Activated T-helper 1 cell treated with Interleukin-2 at 50 U/mL for 16 hours (primary cell): ENCODE measurements at places on chromosomes 16 and 17.

DNA sequence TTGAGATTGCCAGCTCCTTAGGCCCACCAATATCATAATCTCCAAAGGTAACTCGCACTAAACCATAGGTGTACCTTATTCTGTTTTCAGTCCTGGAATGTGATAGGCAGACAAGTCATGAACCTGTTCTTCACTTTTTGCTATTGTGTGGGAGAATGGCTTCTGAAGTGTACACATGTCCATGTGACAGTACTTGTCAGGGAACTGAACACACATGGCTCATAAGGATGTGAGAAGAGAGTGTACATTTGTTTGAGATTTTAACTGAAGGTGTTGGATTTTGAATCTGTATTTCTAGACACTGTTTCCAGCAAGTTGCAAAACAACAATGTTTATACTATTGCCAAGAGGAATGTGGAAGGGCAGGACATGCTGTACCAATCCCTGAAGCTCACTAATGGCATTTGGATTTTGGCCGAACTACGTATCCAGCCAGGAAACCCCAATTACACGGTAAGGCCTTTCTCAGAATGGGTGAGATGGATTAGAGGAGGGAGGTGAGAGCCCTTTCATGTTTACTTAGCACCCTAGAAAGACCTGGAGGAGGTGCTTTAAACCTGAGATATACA, 14.5 kb upstream of the RASL10B start:
- DNase-seq, result no peak

- no peak for DNase-seq
Measured at GRCh38 chr17:34728771-34729310, 149.5 kb downstream of the TMEM132E start.

DNA sequence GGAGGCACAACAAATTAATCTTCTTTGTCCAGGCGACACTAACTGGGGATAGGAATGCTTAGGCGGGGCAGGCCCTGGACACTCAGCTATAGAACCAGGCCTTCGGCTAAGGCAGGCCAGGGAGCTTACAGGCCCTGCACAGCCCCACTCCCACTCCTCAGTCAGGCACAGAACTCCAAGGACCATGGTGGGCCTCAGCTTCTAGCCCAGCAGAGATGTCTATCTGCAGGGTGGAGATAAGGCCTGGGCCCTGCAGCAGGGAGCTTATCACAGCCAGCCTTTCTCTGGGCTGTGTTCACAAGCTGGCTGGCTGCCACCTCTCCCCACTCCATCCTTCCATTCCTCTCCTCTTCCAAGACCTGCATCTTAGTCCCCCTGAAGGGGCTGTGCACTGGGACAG, 68.1 kb downstream of the TMEM132E start:
- DNase-seq, result no peak

DNA sequence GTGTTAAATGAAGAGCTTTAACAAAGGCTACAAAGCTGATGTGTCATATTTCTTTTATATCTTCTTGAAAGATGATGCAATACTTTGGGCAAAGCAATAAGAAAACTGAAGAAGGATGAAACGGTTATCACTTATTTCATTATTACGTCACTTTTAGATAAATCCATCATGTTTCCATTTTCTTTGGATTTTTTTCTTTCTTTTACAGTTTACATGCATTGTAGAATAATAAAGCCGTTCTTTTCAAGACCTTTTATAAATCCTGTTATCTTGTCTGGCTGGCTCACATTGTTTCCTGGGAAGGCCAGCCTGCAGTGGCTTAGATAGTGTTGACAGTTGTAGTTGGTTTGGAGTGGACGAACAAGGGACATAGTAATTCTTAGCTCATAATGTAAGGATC, 28.9 kb downstream of the TANC2 start:
- DNase-seq, result no peak

DNA sequence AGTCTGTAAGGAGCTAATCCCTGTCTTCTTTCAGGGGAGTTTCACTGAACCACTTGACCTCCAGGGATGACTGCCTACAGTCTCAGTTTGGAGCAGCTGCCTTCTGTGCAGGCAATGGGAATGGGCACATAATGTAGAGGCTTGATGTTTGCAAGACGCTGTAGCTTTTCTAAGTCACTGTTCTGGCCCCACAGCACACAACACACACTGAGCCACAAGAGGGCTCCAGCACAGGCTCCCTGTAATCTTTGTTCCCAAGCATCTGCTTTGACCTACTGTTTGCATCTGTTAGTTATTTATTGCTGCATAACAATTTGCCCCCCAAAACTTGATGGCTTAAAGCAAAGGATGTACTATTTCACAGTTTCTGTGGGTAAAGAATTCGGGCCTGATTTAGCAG, 419.0 kb upstream of the ASIC2 start:
- no peak for DNase-seq

DNA sequence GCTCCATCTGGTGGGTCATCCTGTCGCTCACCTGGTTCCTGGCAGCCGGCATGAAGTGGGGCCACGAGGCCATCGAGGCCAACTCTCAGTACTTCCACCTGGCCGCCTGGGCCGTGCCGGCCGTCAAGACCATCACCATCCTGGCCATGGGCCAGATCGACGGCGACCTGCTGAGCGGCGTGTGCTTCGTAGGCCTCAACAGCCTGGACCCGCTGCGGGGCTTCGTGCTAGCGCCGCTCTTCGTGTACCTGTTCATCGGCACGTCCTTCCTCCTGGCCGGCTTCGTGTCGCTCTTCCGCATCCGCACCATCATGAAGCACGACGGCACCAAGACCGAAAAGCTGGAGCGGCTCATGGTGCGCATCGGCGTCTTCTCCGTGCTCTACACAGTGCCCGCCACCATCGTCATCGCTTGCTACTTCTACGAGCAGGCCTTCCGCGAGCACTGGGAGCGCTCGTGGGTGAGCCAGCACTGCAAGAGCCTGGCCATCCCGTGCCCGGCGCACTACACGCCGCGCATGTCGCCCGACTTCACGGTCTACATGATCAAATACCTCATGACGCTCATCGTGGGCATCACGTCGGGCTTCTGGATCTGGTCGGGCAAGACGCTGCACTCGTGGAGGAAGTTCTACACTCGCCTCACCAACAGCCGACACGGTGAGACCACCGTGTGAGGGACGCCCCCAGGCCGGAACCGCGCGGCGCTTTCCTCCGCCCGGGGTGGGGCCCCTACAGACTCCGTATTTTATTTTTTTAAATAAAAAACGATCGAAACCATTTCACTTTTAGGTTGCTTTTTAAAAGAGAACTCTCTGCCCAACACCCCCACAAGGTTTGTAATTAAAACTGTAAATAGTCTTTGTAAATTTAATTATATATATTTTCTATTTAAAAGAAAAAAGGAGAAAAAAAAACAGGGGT, 1.7 kb downstream of the FZD2 start:
- DNase-seq, result no peak

- DNase-seq, result no peak
Measured at GRCh38 chr17:42201458-42201772, 7.1 kb upstream of the GHDC start.

GRCh38 chr16:10920726-10921427, 21.4 kb downstream of the DEXI start:
- DNase-seq, result no peak

DNA sequence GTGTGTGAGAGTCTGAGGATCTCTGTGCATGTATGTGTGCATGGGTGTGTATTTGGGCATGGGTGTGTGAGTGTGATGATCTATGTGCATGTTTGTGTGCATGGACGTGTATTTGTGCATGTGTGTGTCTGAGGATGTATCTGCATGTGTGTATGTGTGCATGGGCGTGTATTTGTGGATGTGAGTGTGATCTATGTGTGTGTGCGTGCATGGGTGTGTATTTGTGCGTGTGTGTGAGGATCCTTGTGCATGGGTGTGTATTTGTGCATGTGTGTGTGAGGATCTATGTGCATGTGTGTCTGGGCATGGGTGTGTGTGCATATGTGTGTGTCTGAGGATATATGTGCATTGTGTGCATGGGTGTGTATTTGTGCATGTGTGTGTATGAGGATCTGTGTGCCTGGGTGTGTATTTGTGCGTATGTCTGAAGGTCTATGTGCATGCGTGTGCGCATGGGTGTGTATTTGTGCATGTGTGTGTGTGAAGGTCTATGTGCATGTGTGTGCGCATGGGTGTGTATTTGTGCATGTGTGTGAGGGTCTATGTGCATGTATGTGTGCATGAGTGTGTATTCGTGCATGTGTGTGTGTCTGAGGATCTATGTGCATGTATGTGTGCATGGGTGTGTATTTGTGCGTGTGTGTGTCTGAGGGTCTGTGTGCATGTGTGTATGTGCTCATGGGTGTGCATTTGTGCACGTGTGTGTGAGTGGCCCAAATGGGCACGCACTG, 26.5 kb upstream of the ITGAX start:
- DNase-seq, result no peak

- no peak for DNase-seq
Measured at GRCh38 chr17:20235747-20236146, 226.6 kb downstream of the SPECC1 start.

GRCh38 chr17:79658811-79659207, 48.0 kb upstream of the RBFOX3 start:
- no peak for DNase-seq

- no peak for DNase-seq
Measured at GRCh38 chr16:72859581-72859980, 188.3 kb downstream of the ZFHX3 start.

DNA sequence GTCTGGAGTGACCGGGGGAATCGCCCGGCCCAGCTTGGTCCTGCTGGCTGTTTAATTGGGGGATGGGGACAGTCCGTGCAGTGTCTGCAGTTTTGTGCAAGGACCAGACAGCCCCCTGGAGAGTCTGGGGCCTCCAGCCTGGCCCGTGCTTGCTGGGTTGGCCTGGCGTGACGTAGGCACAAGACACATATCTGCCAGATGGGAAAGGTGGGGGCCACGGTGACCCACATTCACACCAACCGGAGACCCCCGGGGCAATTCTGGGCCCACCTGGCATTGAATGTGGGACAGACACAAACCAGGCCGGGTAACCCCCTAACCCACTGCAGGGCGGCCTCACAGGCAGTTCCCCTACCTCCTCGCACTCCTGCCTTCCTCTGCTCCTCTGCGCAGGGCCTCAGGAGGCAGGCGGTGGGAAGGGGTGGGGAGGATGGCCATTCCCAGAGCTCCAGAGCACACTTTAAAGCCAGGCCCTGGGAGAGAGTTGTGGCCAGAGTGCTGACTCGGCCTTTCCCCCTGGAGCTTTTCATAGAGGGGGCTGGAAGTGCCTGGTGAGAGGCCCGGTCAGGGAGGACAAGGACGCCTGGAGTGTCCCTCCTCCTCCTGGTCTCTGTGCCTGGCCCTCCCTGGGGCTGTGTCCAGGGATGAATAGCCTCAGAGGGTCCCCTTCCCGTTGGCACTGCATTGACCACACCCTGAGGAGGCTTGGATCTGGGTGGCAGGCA, 1.5 kb downstream of the MRC2 start:
- no peak for DNase-seq

DNA sequence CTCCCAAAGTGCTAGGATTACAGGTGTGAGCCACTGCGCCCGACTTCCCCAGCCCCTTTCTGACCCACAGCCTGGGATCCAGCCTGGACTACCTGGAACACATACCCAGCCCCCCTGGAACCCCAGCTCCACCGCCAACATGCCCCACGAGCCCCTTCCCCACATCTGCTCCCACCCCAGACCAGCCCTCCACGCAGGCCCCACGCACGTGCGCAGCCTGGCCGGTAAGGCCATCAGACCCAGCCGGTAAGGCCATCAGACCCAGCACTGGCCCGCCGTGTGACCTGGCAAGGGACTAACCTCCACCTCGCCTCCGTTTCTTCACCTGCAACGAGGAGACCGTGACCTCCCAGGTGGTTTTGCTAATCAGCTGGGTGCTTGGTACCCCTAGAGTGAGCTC, 46.5 kb downstream of the RPH3AL start:
- DNase-seq, result no peak

DNA sequence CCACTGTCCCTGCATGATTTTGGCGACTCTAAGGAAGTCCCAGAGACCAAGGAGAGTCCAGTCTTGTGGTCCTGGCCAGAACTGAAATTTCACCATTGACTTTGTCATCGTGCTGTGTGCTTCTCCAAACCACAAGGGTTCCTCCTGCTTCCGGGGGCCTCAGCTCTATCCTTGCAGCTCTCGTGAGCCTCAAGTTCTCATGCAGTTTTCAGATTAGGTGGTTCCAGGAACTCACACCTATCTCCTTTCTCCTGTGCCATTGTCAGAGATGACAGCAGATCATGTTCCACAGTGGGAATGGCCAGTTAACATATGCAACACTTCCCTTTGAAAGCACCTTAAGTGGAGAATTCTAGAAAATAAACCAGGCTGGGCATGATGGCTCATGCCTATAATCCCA, 97.9 kb upstream of the CRHR1 start:
- no peak for DNase-seq

- DNase-seq, result no peak
Measured at GRCh38 chr16:52117171-52117570, 429.8 kb downstream of the TOX3 start.

DNA sequence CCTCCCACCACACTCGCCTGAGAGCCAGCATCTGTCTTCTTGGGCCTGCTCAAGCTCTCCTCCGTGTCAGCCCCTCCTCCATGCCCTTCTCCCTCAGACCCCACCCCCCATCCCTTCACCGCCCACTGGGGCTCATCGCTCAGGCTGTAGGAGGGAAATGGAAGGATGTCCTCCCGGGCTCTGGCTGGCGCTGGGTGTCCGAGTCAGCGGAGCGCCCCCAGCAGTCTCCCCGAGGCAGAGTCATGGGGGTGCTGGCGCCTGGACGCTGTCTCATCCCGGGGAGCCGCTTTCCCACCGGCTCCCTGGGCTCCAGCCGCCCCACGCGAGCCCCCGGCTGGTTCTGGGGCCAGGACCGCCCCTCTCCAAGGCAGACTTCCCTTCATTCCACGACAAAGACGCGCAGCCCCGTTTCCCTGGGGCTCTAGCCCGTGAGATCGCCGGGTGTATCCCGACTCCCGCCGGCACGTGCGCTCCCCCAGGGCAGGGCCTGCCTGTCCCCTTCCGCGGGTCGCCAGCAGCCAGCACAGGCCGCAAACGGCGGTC, 428 bp upstream of the ANTKMT start:
- DNase-seq, result no peak

DNA sequence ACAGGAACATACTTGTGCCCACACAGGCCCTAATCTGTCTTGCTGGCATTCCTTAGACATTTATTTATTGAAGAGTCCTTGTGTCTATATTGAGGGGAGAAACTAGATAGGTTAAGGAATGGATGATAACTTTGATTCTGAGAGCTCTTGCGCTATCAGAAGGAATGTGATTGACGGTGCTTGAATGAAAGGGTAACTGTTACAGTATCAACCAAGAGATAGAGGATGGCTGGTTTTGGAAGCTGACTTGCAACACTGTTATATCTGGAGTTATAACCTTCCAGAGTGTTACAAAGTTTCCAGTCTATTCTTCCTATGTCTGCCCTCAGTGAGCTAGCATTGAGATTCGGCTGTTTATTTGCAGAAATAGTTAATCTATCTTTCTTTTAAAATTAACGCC, 36.5 kb downstream of the PRKCA start:
- DNase-seq, result no peak

- no peak for DNase-seq
Measured at GRCh38 chr17:82477934-82478333, 19.4 kb downstream of the NARF start.

- no peak for DNase-seq
Measured at GRCh38 chr16:15972046-15972868, 22.8 kb downstream of the ABCC1 start.

DNA sequence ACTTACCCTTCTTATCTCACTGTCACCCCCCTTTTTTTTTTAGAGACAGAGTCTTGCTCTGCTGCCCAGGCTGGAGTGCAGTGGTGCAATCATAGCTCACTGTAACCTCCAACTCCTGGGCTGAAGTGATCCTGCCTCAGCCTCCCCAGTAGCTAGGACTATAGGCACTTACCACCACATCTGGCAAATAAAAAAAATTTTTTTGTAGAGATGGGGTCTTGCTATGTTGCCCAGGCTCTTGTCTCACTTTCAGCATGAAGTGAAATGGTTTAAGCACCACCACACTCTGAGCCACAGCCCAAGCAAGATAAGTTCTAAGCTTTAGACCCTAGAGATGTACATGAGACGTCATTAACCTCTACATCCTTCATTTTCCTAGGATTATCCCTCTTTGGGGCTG, 34.5 kb upstream of the EFCAB13 start:
- no peak for DNase-seq
